ENCODE measurements at places on chromosomes 5 and 9.

DNA sequence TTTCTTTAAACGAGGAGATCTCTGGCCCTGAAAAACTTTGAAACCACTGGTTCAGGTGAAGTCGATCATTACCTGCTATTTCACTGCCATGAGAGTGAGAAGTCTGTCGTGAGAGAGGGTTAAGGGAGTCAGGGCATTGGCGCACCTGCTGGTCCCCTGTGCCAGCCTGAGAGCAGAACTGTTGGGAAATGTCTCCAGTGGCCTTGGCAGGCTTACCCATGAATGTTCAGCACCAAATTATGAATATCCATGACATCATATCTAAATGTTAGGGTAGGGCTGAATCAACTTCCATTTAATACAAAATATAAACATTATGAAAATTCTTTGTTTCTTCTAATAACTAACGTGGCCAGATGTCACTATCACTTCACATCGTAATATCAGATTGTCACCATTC lies 379.3 kb downstream of the KDM4C start:
- DNase-seq, result no peak

DNA sequence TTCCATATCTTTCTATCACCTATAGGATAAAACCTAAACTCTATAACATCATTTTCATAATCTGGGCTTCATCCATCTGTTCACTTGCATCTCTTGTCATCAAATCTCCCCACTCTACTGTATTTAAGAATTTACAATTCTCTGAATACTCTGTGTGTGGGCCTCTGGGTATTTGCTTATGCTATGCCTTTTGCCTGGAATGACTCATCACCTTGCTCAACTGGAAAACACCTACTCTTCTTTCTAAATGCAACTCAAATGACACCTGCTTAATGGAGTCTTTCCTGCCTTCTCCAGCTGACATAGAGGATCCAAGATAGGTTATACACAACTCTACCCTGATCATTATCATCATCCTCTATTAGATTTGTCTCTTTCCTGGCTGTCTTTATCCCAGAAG lies 421.7 kb downstream of the SPATA31D1 start:
- DNase-seq, result no peak

DNA sequence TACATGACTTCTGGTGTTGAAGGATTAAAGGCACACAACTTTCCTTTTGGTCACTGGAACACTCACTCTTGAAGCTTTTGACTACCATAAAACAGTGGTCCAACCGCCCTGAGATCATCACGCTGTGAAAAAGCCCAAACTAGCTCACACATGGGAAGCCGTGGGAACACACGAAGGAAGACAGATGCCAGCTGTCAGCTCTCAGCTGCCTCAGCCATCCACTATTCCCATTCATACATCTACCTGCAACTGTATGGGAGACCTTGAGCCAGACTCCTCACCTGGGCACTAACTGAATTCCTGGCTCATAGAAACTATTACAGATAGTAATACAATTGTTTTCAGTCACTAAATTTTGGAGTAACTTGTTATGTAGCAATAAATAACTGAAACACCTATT lies 246.1 kb downstream of the MSX2 start:
- no peak for DNase-seq

DNA sequence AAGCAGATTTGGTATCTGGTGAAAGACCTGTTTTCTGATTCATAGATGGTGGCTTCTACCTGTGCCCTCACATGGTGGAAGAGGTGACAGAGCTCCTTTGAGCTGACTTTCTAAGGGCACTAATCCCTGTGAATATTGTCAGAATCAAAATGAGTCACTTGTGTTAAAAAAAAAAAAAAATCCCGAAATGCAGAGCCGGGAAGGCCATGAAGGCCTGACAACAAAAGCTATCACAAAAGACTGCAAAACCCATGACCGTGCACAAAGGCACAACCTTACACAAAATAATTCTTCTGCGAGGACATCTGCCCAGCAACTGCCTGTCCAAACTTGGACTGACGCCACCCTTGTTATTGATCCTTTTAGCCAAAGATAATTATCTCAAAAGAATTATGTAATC lies 19.6 kb upstream of the UBTD2 start:
- DNase-seq, result no peak

- no peak for DNase-seq
Observed at GRCh38 chr5:142942901-142943300, 172.7 kb downstream of the ARHGAP26 start.

- no peak for DNase-seq
Observed at GRCh38 chr5:155101697-155102096, 88.1 kb downstream of the KIF4B start.

- DNase-seq, result no peak
Observed at GRCh38 chr9:73038613-73039012, 85.8 kb upstream of the ALDH1A1 start.

DNA sequence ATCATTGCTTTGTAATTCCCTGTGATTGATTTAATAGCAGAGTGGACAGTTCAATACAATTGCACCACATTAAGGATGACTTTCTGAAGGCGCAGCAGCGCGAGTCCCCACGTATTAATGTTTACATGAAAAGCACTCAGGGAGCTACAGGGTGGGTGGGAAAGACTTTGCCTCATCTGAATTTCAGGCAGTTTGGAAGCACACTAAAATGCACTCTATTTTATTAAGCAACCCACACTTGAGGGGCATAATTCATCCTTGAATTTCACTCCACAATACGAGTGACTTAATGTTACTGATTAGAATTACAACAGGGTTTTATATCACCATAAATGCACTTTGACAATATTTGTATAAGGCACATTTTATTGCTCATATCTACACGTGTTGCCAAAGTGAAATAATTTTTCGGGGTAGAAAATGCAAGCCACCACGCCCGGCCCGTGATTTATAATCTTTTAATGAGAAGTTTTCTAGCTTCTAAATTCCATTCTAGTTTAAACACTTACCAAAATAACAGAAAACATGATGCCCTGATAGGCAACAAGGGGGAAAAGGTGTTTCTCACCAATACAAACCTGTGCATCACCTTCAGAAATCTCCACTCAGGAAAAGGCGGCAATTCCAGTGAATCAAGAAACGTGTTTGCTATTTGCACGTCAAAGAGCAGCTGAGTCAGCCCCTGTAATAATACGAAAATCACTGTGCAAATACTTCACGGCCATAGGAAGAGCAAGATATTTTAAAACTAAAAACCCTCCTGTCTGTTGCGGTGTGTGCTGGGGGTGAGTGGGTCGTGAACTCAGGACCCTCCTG lies 40.5 kb downstream of the IRX4 start:
- no peak for DNase-seq

- DNase-seq, result no peak
Observed at GRCh38 chr9:78994471-78994870, 577.3 kb upstream of the TLE4 start.

GRCh38 chr9:79701651-79702050 lies 129.9 kb downstream of the TLE4 start:
- DNase-seq, result no peak

DNA sequence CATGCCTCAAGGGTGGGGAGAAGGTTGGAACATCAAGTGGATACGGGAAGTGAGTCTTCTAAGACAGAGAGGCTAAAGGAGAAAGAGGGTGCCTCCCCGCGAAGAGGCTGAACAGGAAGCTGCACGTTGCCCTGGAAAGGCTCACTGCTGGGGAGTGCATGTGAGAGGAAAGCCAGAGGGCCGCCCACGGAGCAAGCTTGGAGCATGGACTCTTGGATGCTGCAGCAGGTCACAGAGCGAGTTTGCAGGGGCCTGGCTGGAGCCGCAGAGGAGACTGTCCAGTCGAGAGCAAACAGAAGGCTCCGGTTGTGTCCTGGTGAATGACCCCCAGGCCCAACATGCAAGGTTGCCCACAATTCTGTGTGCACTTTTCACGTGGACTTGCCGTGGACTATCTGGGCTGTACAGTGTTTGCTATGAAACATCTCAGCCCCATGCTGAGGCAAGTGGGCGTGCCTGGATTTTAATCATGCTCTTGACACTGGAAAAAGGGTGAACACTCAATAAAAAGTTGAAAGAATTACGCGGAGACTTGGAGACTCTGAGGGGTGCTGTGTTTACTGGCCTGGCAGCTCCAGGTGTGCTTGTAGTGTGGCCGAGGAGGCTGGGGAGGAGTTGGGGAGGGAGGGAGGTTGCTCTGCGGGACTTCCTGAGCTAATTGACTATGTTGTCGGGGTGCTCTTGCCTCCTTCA lies 54.5 kb upstream of the GARNL3 start:
- no peak for DNase-seq

GRCh38 chr9:80867731-80868130 lies 821.6 kb downstream of the TLE1 start:
- DNase-seq, result no peak

DNA sequence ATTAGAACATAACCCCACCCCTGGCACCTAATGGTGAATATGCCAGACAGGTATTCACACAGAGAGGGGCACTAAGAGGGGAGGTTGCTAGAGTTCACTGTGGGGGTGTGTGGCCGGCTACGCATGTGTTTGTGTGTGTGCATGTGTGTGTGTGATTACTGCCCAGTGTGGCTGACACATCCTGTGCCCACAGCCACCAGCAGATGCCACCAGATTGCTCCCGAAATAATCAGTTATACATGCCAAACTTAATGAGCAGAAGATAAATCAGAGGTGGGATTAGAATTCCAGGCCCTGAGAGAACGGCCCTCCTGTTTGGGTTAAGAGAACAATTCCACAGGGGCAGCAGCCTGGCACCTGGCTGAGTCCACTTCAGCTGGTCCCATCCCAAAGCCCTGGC lies 91.8 kb upstream of the TBCA start:
- DNase-seq, result no peak

DNA sequence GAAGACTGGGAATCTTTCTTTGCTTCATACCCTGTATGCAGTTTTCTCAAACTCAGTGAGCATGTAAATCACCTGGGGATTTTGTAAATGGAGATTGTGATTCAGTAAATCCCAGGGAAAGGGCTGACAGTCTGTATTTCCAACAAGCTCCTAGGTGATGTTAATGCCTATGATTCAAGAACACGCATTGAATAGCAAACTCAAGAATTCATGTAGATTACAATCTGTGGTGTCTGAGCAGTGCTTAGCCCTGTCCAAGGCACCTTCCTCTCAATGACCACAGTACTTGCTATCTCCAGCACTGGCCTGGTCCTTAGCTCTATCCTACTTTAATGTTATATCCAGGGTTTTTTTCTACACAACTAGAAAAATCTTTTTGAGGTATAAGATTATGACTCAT lies 721.4 kb upstream of the MEF2C start:
- no peak for DNase-seq

GRCh38 chr5:131259326-131259725 lies 4.5 kb upstream of the CDC42SE2 start:
- DNase-seq, result no peak

Data from activated T-cell treated with anti-CD3 and anti-CD28 coated beads, Interleukin-2, amount 50 U/mL, for 72 hours (primary cell).